Stimulated activated naive CD4-positive, alpha-beta T cell (primary cell): ENCODE measurements at places on chromosomes 13 and 19.
A peak's percentile ranks its signal among the peaks of the same experiment; 100 is the strongest.

DNA sequence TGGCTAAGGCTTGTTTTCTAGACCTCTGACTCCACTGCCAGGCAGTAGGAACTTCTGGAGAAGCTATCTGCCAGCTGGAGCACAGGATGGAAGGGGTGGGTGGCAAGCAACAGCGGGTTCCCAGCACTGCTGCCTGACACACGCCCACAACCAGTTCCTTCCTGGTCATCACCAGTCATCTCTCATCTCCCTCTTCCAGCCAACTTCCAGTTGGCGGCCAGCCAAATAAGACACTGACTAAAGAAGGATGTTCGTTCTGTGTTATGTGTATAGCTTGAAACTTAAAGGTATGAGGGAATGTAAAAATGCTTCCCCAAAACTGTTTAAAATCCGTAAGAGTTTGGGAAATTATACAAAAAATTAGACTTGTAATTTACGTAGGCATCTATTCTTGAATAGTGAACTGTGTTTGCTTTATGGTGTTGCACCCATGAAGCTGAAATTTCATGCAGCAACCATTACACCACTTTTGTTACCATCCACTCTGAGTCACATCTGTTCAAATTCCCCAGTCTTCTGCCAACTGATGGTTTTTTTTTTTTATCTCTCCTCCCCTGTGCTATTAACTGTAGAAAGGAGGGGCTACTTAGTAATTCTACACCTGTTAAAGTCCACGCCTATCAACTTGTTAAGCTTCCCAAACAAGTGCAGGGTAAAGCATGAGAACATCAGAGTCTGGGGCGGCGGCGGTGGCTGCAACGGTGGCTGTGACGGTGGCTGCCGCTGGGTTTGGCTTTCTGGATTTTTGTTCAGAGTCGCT lies 86.2 kb upstream of the FRY start:
- DNase-seq, result no peak

DNA sequence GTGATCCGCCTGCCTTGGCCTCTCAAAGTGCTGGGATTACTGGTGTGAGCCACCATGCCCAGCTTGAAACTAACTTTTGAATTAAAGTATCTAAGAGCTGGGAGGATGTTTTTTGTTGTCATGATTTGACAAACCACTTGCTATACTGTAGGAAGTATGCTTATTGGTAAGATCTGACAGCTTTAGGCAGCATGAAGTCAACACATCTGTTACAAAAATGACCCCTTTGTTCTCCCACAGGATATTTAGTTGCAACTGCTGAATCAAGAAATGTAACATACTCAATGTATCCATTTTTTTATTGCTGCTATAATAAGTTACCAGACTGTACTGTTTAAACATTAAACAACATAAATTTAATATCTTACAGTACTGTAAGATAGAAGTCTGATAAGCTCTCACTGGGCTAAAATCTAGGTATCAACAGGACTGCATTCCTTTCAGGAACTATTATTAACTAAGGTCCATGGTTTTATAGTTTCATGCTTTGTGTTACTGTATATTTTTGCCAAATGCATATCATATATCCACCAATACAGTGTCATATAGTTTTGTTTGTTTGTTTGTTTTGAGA lies 22.8 kb upstream of the LRP3 start:
- no peak for DNase-seq

- DNase-seq, result peak; percentile 23
Measured at GRCh38 chr13:94860981-94861407, 148.6 kb upstream of the SOX21 start.

GRCh38 chr13:41533266-41534052 lies 76.1 kb downstream of the RGCC start:
- no peak for DNase-seq

DNA sequence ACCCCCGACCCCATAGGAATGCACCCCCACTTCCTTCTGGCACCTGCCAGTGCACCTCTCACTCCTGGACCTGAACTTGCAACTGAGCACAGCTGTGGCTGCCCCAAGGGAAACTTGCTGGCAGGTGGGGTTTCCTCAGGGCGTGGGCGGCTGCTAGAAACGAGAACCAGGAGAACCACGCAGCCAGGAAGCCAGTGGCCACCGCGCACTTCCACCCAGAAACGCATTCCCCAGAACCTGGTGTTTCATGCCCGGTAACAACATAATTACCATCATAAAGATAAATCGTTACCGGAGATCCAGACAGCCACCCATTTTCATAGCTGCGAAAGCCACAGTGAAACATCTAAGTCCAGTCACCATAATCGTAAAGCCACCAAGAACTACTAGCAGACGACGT lies 75.2 kb upstream of the C13orf46 start:
- DNase-seq, result peak; percentile 39

- DNase-seq, result peak; percentile 84
Measured at GRCh38 chr19:40610396-40611064, 9.4 kb downstream of the LTBP4 start.

DNA sequence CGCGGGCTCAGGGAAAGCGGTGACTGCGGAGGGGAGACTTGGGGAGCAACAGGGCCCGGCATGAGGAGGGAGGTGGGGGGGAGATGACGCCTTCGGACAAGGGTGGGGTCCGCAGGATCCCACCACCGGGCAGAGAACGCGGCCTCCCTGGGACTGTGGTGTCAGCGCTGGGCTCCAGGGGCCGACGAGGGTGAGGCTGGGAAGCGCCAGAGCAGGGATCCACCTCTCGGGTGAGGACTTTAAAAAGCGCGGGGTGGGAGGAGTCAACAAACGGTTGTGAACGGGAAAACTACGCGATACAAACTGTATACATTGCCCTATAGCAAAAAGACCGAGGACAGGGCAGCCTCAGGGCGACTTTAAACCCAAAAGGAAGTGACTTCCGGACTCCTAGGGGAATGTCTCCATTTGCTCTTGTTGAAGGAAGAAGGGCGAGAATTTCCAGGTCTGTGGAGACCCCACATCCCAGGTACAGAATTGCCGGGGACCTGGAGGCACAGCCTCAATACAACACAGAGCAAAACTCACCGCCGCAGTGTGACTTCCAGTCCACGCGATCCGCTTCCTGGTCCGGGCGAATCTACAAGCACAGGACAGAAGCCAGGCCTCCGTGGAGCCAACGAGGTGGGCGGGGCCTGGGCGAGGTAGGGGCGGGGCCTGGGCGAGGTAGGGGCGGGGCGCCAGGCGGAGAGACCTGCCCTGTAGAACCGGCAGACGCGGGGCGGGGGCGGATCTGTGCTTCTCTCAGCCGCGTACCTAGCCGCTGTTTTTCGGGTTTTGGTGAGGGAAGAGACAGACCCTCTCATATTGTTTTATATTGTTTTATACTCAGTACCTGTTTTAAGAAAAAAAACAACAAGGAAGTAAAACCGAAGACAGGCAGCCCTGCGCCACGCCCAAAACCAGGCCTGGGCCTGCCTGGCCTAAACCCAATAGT lies at the start of gene ZNF888:
Gene ZNF888, minus strand, starts transcription at position 588 of the 937 bp plus-strand sequence. CDS start 5,555 bp downstream, outside the sequence.
- DNase-seq, result peak; percentile 80

GRCh38 chr13:30696278-30697176 lies 38.8 kb upstream of the ALOX5AP start:
- no peak for DNase-seq

DNA sequence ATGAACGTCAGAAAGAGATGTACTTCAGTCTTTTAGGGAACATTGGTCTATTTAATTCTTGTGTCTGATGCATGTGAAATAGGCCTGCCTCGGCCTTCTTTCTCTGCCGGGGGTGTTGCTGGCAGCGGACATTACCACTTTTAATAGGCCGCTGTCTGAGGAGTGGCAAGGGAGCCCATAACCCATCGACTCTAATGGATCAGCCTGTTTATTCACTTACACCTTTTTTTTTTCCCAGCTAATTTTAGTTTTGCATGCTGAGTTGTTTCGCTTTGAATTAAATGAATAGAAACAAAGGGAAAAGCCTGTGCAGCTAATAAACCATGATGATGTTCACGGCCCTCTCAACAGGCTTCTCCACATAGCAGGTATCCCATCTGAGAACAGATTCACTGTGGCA lies 78.4 kb downstream of the KCTD15 start:
- DNase-seq, result no peak

- no peak for DNase-seq
Measured at GRCh38 chr13:94608586-94608985, 6.9 kb downstream of the GPR180 start.

- no peak for DNase-seq
Measured at GRCh38 chr13:32032759-32033158, 1.2 kb downstream of the FRY start.

GRCh38 chr19:47243364-47243775 lies 12.4 kb upstream of the BBC3 start:
- no peak for DNase-seq

GRCh38 chr19:12543855-12544254 lies 7.4 kb downstream of the ZNF564 start:
- DNase-seq, result no peak

DNA sequence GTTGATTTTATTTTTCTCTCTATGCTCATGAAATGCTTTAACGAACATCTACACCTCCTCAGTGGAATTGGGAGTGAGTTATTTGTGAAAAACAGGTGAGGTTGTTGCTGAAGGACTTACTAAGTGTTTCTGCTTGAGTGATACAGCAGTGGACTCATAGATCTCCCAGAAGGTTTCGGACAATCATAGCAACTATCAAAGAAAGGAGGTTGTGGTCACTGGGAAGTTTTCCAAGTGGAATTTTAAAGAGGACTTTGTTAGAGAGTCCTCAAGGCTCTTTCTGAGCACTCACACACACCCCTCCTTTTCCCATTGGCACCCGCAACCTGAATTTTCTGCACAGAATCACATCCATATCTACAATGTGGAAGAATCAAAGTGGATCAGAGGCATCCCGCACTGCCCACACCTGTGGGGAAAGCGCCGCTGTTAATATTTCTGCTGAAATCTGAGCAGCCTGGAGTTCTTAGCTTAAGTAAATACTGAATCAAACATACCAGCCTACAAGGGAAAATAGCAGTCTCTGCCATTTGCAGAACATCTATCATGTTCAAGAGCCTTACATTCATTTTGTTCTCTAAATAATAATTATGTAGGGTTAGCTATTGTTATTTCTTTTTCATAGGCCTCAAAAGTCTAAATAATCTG lies 719.4 kb downstream of the DIAPH3 start:
- DNase-seq, result no peak

- no peak for DNase-seq
Measured at GRCh38 chr19:13034636-13035035, 39.4 kb downstream of the NFIX start.

GRCh38 chr13:101706651-101707050 lies 254.2 kb downstream of the ITGBL1 start:
- peak; percentile 1 for DNase-seq

DNA sequence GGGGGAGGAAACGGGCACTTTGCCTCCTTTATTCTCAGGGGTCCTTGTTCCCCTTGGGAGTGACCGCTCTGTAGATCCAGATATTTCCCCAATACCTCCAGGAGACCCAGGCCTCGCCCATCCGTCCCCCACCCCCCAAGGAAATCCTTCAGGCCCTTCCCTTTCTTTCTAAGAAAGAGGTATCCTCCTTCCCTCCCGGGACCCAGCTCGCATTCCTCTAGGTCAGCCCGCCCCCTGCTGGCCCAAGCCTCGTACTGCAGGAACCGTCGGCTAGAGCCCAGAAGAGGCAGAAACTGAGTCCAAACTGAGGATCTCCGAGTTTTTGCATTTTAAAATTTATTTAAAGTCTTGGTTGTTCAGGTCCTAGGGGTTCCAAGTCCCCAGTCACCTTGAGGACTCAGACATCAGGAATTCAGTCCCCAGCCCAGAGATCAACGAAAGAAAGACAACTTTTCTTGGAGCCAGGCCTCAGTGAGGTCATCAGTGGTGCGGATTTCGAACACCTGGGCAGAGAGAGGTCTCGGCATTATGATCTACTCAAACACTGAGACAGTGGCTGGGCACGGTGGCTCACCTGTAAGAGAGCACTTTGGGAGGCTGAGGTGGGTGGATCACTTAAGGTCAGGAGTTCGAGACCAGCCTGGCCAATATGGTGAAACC lies 7.5 kb upstream of the LRFN1 start:
- peak; percentile 81 for DNase-seq

- no peak for DNase-seq
Measured at GRCh38 chr19:5432687-5433086, 22.5 kb upstream of the ZNRF4 start.

DNA sequence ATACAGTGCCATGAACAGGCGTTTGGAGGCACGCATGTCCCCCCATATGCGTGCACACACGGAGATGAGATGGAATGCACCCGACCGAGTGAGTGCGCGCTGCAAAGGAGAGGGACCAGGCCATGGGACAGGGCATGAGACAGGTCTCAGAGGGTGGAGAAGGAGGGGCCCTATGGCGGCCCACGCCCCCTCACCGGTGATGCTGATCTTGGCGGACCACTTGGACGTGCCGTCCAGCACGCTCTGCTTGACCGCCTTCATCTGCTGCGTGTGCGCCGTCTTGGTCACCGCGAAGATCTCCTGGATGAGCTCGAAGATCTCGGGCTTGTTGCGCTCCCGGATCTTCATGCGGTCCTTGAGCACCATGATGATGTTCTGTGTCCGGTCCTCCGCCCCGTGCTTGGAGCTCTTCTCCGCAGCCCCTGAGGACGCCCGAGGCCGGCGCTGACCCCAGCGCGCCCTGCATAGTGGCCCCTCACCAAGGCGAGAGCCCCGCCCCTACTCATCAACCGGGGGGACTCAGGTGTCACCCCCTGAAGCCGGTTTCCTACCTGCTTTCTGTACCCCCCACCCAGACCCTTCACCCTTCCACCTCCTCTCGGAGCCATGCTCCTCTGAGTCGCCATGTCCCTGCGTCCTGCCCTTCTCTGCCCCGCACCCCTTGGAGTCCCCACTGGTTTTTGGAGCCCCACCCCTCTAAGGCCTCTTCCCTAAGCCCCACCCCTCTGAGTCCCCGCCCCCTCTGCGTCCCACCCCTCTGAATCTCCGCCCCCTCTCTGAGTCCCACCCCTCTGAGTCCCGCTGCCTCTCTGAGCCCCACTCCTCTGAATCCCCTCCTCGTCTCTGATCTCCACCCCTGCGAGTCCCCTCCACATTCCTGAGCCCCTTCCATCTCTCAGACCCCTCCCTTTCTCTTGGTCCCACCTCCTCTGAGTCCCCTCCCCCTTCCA lies 40.8 kb downstream of the UNC13A start:
- no peak for DNase-seq

DNA sequence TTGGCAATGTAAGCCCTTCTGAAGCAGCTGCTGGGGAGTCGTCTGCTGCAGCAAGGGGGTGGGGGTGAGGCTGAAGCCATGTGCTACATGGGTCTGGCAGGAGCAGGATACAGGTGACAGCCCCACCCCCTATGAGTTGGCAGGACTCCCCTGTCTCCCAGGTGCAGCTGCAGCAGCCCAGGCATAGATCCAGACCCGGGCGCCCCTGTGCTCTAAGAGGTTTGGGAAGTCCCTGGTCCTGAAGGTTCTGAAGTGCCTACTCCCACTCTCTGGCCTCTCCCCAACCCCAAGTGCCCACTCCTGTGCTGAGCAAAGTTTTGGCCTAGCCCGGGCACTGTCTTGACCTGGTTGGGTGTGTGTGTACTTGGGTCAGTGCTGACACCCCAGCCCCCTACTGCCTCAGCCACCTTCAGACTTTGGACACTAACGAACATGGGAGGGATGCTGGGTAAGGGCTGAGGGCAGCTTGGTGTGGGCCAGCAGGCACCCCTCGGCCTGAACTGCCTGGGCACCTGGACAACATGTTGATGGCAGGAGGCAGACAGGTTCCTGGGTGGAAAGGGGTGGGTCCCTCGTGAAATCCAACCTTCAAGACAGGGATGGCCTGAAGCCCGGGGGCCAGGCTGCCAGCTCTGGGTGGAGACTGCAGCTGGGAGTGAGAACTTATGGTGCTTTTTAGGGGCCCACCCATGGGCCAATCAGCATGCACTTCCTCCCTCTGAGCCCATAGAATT lies 54.1 kb upstream of the SLITRK6 start:
- DNase-seq, result no peak

GRCh38 chr19:10421240-10422045 lies 1.1 kb downstream of the PDE4A start:
- no peak for DNase-seq
